ENCODE measurements at places on chromosomes 1 and 21.

- DNase-seq, result no peak
Observed at GRCh38 chr1:12302798-12303447, 73.1 kb downstream of the VPS13D start.

DNA sequence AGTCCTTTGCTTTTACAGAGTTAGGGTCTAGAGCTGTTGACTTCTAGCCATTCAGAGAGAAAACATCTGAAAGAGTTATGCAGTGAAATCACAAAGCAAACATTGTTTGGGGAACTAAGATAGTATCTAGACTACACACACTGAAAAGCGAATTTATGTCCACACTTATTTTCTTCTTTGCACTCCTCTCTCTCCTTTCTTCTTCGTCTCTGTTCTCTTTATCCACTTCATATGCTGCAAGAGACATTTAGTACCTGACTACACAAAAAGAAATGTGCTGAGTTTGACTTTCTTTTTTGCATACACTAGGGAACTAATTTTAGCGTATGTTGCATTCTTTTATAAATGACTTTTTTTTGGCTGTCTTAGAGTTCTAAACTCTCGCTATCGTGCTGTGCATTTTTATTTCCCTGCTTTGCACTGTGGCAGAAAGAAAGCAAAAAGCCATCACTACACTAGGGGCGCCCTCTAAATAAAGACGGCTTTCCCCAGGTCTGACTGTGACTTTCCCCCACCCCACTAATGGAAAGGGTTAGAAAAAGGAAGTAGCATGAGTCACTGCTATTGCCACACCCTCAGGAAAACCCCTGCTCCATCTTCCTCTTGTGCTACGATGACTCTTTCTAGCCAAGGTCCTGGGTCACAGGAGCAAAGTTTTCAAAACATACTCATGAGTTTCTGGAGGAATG lies 65.7 kb downstream of the MAP3K7CL start:
- DNase-seq, result peak; percentile 87

DNA sequence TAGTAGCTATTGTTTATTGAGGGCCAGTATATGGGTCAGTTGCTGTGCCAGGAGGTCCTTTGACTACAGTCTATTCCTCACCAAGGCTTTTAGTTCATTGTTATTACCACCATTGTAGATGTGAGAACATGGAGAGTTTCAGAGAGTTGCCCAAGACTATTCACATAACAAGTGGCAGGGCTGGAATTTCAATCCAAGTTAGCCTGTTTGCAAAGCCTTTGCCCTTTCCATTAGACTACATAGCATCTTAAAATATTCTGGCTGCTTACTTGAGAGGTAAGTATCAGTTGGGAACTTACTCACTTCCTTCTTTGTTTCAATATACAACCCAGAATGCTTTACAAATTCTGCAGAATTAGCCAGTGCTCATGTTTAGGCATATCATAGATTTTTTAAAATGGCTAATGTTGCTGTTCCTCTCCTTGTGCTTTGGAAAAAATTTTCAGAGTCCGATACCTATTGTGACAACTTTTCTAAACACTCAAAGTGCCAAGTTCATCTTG lies 141.2 kb downstream of the FGGY start:
- no peak for DNase-seq

- no peak for DNase-seq
Observed at GRCh38 chr1:197252973-197253372, 15.1 kb upstream of the CRB1 start.

- DNase-seq, result no peak
Observed at GRCh38 chr1:162988869-162989268, 80.3 kb upstream of the RGS4 start.

- DNase-seq, result no peak
Observed at GRCh38 chr1:206498685-206499084, 8.6 kb upstream of the RASSF5 start.
